ENCODE measurements at places on chromosomes 3 and 15.
A peak's percentile ranks its signal among the peaks of the same experiment; 100 is the strongest.

DNA sequence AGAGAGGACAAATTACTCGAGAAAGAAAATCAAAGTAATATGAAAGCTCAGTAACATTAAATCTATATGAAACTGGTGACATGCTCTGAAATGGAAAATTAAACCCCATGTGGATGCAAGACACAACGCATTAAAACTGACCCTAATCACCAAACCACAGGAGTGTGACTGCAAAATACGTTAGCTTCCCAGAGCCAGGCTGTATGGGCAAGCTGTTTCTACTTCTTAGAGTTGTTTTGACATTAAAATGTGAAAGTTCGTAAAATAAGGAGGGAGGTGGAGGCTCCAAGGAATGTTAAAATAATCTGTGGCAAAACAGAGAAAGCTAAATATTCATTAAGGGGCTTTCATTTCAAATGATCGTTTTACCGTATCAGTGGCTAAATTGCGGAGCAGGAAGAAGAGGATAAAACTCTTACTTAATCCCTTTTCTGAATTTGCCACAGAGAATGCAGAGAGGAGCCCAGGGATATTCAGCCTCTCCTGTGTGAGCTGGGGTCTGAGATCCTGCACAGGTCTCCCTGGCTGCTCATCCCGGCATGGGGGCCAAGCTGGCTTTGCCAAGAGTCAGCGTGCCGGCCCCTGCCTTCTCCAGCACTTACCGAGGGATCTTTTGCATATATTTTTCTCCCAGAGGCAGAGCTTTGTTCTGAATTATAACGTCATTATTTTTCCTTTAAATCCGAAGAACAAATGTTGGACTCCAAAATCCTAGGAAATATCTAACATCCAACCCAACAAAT is 239.8 kb upstream of the THBS1 start:
- no peak for DNase-seq

GRCh38 chr15:58552505-58553364 is 120.9 kb downstream of the LIPC start:
- no peak for DNase-seq

- DNase-seq = no peak
Observed at GRCh38 chr15:70151462-70151861, 53.7 kb upstream of the TLE3 start.

DNA sequence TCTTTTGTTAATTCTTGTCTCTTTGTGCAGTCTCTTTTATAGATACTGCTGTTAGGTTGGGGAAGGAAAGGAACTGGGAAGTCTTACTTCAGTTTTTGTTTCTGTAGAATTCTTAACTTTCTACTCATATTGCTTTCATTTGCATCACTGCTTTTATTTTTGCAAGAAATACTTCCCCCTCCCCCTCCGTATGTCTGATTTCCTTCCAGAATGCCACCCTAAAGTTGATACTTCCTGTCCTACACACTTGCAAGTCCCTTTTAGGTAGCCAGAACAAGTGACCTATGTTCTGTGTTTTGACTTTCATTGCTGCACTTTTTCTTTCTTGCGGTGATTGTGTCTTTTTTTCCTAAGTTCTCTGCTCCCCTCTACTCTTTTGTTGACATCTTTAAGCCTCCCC is 477.4 kb downstream of the RSL24D1 start:
- DNase-seq = no peak

DNA sequence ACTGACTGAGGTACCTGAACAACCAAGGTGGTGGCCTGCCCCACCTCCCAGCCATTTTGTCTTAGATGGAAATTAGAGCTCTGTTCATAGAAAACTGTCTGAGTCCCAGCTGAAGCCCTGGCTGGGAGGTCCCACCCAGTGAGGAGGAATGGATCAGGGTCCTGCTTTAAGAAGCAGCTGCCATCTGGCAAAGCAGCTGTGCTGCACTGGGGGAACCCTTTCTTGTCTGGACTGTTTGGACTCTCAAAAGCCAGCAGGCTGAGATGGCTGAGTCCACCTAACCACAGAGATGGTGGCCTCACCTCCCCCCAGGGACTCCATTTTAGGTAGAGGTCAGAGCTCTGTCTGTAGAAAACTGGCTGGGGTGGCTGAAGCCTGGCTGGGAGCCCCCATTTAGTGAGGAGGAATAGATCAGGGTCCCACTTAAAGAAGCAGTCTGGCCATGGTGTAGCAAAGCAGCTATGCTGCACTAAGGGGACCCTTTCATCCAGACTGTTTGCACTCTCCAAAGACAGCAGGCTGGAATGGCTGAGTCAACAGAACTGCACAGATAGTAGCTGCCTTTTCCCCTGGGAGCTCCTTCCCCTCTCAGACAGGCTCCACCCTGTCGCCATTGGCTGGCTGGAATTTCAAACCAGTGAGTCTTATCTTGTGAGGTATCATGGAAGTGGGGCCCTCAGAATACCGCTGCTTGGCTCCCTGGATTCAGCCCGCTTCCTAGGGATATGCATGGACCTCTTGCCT is 116.9 kb downstream of the EPHA6 start:
- DNase-seq = no peak

GRCh38 chr3:120450600-120451271 is at the start of gene FSTL1:
FSTL1 (minus strand) TSS chr3:120450992; CDS start chr3:120450746, 246 bp downstream.
- peak; percentile 7 for DNase-seq

DNA sequence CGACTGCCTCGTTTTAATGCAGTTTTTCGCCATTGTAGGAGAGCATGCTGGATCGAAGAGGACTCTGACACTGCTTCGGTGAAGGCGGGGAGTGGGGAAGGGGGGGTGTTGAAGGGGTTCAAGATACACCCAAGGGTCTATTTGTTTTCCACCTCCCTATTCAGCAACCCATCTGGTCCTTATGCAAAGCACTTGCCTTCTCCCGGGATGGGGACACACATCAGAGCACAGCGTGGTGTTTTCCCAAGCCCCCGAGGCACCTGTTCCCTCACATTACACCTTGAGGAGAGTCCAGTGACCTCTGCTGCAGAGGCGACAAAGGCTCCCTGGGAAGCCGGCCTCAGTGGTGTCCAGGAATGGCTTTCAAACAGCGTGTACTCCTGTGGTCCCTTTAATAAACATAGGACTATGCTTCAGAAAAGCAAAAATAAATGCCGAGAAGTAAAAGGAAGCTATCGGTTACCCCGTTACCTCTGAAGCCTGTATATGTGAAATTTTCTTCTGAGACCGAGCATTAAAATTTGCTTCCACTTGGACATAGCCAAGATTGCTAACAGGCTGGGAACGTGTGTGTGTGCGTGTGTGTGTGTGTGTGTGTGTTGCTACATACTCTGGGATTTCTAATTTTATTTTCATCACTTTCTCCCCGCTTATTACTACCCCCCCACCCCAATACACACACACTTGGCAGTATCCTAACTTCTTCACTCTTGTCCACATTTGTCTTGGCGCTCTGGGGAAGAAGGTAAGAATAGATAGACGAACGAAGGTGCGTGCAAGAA is 53.2 kb downstream of the CCDC54 start:
- no peak for DNase-seq

DNA sequence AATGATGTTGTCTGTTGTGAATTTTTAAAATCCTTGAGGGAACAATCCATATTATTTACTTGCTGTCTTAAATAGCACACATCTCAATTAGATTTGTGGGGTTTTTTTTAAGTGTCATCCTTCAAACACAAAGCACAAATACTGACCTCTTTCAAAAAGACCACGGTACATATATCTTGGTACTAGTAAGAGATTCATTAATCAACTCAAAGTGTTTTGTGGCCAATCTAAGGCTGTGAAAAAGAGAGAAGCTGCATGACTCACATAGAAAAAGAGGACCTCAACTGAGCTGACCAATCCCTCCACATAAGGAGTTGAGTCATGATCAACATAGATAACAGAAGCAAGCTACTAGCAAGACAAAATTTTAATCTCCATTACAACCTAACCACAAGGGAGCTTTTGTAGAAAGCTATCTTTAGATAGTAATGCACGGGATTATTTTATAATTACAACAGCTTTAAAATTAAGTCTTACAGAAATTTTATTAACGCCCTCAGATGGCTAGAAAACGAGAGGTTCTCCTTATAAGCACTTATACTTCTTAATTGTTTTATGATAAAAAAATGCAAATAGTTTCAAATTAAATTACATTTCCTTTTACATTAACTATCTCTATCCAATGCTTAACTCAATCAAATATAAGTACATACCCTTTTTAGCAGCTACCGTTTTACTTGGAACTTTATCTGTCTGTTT is 60.5 kb downstream of the TOP2B start:
- peak; percentile 56 for DNase-seq

DNA sequence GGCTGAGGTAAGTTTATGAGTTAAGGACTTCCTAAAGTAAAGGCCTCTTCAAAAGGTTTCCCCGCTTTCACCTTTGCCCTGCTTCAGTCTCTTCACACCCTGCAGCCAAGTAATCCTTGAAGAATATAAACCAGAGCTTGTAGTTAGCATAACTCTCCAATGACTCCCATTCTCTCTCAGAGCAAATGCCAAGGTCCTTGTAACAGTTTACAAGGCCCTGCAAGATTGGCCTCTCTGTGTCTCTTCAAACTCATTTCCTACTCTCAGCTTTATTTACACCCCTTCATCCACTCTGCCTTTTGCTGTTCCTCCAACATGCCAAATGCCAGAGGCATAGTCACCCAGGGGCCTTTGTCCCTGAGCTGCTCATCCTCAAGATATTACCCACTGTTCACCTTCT is 60.5 kb upstream of the MME start:
- DNase-seq = no peak

DNA sequence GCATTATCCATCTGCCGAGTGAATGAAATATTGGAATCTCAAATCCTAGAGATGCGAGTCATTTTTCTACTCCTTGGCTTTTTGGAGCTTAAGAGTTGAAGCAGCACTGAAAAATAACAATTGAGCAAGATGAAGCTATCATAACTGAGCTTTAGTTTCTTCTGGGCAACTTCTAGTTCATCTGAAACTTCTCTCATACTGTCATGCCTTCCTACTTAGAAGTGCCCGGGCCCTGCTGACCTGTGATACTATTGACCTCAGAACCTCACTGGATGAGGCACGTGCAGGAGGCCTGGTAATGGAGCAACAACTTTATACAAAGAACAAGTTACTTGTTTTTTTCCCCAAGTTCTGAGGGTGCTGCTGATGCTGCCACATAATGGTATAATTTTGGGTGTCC is 48.5 kb upstream of the P3H2 start:
- DNase-seq = no peak

- no peak for DNase-seq
Observed at GRCh38 chr3:11878837-11879236, 32.2 kb upstream of the TAMM41 start.

DNA sequence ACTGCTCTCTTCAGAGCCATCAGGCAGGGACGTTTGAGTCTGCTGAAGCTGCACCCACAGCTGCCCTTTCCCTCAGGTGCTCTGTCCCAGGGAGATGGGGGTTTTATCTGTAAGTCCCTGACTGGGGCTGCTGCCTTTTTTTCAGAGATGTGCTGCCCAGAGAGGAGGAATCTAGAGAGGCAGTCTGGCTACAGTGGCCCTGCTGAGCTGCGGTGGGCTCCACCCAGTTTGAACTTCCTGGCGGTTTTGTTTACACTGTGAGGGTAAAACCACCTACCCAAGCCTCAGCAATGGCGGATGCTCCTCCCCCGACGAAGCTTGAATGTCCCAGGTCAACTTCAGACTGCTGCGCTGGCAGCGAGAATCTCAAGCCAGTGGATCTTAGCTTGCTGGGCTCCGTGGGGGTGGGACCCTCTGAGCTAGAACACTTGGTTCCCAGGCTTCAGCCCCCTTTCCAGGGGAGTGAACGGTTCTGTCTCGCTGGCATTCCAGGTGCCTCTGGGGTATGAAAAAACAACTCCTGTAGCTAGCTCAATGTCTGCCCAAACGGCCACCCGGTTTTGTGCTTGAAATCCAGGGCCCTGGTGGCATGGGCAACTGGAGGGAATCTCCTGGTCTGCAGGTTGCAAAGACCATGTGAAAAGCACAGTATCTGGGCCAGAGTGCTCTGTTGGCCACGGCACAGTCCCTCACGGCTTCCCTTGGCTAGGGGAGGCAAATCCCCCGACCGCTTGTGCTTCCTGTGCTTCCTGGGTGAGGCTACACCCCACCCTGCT is 21.1 kb upstream of the ST6GAL1 start:
- no peak for DNase-seq

DNA sequence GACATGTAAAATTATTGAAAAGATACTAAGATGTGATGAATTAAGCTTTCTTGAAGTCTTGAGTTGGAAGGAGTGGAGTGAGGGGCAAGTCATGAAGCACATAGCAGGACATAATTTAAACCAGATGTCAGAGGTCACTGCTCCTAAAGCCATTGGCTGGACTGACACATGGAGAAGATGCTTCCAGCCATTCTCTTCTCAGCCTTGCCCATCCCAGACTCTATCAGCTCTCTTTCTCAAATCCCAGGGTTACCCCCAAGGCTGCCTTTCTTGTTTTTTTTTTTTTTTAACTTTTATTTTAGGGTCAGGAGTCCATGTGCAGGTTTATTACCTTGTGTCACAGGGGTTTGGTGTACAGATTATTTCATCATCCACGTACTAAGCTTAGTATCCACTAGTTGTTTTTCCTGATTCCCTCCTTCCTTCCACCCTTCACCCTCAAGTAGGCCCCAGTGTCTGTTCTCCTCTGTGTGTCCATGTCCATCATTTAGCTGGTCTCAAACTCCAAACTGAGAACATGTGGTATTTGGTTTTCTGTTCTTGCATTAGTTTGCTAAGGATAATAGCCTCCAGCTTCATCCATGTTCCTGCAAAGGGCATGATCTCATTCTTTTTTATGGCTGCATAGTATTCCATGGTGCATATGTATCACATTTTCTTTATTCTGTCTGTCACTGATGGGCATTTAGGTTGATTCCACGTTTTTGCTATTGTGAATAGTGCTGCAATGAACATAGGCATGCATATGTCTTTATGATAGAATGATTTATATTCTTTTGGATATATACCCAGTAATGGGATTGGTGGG is 18.9 kb downstream of the XIRP1 start:
- DNase-seq = no peak

GRCh38 chr3:126108676-126109050 is 24.7 kb upstream of the SLC41A3 start:
- no peak for DNase-seq

- no peak for DNase-seq
Observed at GRCh38 chr15:66858423-66859207, 156.6 kb downstream of the SMAD6 start.

DNA sequence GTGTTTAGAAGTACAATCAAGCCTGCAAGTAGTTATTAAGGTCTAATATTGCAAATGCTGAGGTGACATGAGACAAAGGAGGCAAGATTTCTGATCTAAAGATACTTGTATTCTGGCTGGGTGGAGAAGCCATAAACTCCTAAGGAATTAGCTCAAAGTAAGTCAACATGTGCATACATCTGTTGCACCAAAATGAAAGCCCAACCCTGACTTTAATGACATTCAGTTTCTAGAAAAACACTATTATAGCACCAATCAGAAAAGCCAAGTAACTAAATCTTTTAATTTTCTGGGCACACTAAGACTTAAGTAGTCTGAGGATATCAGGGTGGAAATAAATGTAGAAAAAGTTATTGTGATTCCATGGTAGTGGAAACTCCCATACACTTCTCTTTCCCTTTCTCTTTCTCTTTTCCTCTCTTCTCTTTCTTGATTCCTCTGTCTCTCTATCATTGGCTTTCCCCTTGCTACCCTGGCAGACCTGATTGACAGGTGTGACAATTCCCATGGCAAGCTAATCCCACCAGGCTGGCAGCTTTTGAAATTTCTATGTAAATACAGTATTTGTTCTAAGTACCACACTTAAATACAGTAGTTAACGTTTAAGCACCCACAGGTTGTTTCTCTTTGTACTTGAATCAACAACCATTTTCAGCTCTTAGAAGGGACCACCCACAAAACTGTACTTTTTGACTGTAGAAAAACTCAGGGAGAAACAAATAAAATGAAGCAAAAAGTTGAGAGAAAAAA is 528.4 kb upstream of the SEMA6D start:
- no peak for DNase-seq

GRCh38 chr15:67548862-67549651 is 6.6 kb downstream of the MAP2K5 start:
- no peak for DNase-seq

GRCh38 chr3:136350557-136350956 is 100.4 kb downstream of the PCCB start:
- no peak for DNase-seq

Measured in Caki2 (cell line).